Brain pericyte (primary cell): ENCODE measurements at places on chromosomes 4 and X.

DNA sequence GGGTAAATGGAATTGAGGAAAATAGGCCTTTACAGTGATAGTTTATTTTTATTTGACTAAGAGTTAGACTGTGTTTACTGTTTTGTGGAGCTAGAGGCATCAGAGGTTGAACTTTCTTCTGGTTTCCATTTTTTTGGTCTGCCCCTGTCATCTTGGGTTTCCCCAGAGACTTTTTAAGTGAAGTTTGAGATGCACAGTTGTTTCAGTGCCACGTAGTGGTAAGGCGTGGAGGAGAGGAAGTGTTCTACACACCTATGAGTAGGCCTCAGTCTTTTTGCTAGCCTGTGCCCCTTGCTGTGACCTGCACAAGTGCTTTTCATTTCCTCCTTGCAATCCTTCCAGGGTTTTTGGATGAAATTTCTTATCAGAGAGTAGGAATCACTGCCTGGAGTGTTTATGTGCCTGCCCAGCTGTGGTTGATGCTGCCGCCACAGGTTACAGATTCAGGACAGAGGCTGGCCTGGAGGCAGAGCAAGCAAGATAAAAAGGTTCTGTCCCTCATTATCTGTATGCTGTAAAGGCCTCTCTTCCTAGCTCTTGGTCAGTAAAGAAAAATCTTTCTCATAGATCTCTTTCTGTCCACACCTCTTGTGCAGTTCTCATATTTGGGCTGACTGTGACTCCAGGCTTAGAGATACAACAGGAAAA lies 12.5 kb upstream of the HSFX4 start:
- no peak for DNase-seq

GRCh38 chr4:120633810-120634209 lies 288.7 kb downstream of the PRDM5 start:
- no peak for DNase-seq

DNA sequence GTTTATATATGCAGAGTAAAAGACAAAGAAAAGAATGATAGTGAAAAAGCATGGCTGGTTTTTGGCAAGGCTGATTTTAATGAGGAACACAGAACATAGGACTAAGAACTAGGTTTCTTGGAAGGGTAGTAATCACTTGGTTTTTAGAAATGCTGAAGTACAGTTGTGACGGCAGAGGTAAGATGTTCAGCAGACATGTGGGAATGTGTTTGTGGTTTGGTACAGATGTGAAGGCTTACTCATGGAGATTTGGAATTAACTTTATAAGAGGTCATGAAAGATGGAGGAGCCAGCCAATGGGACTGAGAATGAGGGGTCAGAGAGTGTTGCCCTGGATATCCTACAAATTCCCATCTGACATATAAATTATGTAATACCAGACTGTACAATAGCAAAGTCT lies 243.6 kb downstream of the NPFFR2 start:
- DNase-seq: no peak

GRCh38 chr4:56863441-56864139 lies 42.1 kb upstream of the SPINK2 start:
- DNase-seq: no peak

DNA sequence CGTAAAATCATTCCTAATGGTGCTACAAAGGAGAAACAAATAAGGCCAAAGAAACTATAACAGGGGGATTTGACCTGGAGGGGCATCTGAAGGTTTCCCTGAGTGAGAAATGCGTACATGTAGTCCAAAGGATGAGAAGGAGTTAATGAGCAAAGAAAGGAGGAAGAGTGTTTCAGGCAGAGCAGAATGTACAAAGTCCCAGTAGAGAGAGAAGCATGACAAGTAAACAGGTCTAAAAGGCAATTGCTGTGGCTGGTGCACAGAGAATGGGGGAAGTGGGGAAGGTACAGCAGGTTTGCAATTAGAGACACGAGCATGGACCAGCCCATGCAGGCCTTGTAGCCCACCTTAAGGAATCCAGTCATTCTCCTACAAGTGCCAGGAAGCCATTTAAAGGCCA lies 145.5 kb downstream of the TSPAN5 start:
- no peak for DNase-seq

DNA sequence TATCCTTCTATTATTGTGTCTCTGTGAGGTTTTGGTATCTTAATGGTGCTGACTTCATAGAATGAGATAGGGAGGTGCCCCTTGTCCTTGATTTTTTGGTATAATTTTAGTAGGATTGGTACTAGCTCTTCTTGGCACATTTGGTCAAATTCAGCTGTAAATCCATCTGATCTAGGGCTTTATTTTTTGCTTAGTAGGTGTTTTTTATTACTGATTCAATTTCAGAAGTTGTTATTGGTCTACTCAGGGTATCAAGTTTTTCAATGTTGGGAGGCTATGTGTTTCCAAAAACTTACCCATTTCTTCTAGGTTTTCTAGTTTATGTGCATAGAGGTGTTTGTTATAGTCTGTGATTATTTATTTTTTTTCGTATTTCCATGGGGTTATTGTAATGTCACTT lies 103.3 kb downstream of the SH3BGRL start:
- no peak for DNase-seq

- DNase-seq: no peak
Observed at GRCh38 chr4:1990348-1990645, 18.5 kb downstream of the NELFA start.

DNA sequence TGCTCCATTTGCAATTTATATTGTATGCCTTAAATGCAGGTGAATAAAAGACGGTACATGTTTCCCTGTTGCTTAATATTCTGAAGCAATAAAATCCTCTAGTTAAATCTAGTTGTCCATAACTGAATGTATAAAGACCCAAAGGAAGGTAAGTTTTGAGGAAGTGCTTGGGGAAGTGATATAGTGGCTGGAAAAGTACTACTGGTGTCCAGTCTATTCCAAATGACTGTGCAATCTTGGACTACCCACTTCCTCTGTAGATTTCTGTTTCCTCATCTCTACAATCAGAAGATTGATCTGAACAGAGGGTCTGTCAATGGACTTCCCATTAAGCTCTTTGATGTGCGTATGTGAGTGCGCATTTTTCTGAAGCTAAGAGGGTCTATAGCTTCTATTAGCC lies 17.0 kb downstream of the SNCA start:
- no peak for DNase-seq

GRCh38 chr4:158384414-158384813 lies 137.3 kb upstream of the RXFP1 start:
- no peak for DNase-seq

DNA sequence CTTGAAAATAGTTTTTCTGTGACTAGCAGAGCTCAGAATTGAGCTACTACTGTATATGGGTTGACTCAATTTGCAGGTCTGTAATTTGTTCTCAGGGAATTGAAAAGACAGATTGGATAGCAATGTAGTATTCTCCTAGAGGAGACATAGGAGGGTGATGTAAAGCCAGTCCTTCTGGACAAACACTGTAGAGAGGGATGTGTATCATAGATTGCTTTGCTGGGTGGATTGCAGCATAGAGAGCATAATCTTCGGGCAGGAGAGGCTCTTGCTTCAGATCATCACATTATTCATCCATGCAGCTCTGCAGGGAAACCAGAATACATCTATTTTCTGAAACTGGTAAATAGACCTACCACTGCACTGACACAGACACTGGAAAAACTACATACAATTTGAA lies 1110.5 kb downstream of the RAPGEF2 start:
- DNase-seq: no peak

DNA sequence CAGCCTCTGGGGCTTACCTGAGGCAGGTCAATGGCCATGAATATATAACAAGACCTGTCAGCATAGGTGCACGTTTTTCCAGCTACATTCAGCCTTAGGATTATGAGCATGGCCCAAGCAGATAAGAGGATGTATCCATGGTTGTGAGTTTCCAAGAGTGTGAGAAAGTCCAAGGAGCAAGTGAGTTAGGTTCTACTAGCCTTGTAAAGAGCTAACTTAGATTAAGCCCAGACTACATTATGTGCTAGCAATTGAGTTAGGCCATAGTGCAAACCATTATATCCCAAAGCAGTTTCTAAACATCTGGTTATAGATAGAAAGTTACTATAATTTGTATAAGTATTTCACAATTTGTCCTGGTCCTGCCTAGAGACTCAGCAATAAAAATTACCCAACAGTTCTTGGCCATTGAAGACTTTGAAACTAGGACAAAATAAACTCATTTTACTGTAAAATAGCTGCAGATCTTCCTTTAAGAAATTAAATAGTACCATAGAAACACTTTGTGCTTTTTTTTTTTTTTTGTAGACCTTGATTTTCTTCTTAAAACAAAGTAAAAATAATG lies 312.0 kb downstream of the CAMK2D start:
- no peak for DNase-seq

GRCh38 chr4:183164963-183165362 lies 65.9 kb downstream of the WWC2 start:
- no peak for DNase-seq

GRCh38 chr4:141465171-141465570 lies 171.2 kb upstream of the IL15 start:
- DNase-seq: no peak

DNA sequence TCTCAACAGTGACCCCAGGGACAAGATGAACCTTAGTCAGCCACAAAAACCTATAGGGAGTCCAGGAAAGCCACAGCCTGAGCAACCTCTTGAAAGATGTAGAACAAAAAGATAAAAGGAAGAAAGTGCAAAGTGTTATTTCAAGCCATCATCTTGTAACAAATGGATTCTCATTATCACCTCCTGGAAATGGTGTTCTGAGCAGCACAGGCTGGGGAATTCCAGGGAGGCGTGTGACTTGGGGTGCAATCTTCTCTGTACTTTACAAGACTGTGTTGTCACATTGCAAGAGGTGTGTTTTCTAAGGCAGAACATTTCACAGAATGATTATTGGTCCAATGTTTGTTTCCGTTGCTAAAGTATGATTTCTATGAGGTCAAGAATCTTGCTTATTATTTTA lies 214.0 kb downstream of the DHRSX start:
- no peak for DNase-seq

- DNase-seq: no peak
Observed at GRCh38 chrX:153365670-153366069, 31.7 kb downstream of the ZNF275 start.

DNA sequence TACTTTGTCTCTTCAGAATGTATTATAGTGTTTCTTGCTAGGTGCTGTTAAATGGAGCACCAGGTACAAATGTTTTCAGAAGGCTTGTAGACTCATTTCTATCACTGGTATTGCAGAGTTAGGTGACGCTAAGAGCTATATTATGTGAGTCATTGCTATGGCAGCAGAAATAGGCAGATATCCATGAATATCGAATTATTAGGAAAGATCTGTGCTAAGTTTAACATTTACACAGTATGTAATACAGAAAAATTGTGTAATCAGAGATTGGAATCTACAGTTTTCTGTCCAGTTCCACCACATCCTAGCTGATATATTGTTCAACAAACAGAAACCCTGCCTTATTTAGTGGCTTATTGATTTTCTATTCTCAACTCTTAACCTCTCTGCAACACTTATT lies 1025.5 kb downstream of the STIM2 start:
- no peak for DNase-seq

DNA sequence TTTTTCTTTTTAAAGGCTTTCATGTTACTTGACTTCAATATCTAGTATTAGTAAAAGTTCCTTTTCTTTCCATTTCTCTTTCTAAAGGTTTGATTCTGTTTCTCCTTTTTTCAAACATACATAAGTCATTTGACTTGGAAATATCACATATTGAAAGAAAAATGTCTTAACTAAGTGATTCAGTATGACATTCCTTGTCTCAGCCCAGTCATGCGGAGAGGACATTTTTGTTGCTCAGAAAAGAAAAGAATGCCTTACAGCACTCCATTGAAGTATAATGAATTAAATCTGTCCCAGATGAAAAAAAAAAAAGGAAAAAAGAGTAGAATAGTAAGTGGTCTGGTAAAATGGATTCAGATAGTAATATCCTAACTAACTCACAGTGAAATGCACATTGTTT lies 466.1 kb downstream of the ADGRL3 start:
- no peak for DNase-seq

DNA sequence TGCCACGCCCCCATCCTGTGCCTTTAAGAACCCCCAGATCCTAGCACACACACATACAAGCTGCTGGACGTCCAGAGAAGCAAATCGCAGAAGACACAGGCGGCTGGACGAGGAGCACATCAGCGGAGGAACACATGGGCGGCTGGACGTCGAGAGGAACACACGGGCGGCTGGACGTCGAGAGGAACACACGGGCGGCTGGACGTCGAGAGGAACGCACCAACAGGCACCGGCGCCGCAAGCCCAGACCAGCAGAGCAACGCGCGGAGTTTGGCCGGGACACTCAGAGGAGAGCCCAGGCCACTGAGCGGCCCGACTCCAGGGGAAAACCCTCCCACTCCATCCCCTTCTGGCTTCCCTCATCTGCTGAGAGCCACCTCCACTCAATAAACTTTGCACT lies 17.2 kb downstream of the ZCCHC13 start:
- no peak for DNase-seq

DNA sequence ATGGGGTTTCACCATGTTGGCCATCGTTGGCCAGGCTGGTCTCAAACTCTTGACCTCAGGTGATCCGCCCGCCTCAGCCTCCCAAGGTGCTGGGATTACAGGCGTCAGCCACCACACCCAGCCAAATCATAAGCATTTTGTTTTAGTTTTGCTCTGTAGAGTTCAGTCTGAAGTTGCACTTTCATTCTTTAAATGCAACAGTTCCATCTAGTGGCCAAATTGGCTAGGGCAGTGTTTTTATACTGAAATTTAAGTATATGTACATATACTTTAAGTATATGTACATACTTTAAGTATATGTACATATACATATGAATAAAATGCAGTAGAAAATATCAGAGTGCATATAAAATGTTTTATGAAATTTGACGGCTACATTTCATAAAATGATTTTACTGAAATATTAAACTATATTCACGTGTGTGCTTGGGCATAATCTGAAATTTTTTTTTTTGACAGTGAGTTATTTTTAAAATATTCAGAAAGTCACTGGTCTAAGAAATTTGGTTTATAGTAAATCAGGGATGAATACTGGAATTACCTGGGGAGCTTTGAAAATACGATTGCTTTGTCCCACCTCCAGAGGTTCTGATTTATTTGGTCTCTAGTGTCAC lies 145.5 kb downstream of the NWD2 start:
- no peak for DNase-seq

GRCh38 chrX:46036508-46036907 lies 508.7 kb downstream of the ZNF674 start:
- no peak for DNase-seq

DNA sequence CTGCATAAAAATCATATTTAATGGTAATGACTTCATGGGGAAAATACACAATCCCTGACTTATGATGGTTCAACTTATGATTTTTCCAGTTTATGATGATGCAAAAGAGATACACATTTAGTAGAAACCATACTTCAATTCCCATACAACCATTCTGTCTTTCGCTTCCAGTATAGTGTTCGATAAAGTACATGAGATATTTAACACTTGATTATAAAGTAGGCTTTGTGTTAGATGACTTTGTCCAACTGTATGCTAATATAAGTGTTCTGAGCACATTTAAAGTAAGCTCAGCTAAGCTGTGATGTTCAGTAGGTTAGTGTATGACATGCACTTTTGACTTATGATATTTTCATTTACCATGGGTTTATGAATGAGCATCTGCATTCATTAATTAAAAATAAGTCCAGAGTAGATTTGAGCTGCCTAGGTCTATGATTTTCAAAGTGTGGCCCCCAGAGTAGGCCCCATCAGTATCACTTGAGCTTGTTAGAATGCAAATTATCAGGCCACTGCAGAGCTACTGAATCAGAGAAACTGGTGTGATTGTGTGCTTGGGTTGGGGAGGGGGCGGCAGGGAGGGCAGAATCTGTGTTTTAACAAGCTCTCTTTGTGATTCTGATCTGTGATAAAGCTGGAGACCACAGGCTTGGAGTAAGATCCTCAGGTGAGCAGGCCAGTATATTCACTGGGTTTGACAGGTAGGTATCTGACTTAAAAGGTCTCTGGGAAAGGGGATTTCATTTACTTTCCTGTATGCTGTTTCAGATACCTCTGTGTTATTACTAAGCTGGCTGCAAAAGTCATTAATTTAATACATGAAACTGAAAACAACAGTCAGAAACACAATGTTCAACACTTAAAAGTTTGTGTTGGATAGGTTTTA lies 8.4 kb downstream of the ATP10D start:
- DNase-seq: no peak
